ENCODE measurements at places on chromosomes 1 and 21.

GRCh38 chr1:162847839-162848453 lies 13.0 kb downstream of the CCDC190 start:
- peak; percentile 62 for DNase-seq

GRCh38 chr1:229454056-229454455 lies 20.2 kb upstream of the ACTA1 start:
- no peak for DNase-seq

DNA sequence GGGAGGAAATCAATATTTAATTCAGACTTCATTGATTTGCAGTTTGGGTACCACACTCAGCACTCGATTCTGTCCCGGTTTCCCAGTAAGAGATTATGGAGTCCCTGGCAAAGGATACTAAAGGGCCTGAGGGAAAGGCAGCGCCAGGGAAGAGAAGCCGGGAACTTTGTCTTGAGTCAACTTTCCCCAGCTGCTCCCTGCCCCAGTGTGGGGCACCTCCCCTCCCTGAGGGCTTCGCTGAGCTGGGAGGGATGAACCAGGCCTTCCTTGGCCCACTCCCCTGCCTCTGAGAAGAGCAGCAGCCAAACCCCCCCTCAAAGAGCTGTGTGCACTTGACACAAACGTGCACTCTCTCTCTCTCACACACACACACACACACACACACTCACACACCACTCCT lies 32.6 kb downstream of the OPTC start:
- no peak for DNase-seq

DNA sequence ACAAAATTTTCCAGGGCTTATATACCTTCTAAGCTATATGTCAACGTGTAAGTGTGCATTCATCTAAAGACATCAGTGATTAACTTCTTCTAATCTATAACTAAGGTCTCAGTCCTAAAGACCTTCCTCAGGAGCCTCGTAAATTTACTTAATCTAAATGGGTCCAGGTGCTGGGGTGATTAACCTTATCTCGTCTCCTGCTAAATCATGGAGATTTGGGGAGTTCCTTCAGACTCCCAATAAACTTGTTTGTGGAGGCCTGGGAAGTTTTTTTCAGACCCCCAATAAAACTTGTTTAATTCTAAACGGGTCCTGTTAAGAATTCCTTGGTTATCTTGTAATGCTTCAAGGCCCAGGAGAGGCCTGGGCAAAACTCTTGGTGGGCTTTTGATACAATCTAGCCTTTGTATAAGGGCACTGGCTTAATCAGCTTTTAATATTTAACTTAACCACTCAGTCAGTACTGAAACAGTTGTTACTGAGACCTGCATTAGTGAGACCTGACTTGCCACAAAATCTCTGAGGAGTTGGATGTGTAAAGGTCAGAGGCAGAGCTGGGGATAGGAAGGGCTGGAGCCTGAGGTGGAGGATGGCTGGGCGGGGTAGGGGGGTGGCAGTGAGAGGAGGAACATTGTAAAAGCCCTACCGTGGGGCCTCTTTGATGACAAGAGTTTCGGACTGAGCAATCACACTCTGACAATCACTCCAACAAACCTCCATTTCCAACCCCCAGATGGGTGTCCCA lies 6.2 kb upstream of the HMGCS2 start:
- no peak for DNase-seq

- no peak for DNase-seq
Measured at GRCh38 chr21:32807717-32808380, 36.3 kb upstream of the PAXBP1 start.

GRCh38 chr1:2356401-2356800 lies 35.0 kb downstream of the MORN1 start:
- DNase-seq = no peak

DNA sequence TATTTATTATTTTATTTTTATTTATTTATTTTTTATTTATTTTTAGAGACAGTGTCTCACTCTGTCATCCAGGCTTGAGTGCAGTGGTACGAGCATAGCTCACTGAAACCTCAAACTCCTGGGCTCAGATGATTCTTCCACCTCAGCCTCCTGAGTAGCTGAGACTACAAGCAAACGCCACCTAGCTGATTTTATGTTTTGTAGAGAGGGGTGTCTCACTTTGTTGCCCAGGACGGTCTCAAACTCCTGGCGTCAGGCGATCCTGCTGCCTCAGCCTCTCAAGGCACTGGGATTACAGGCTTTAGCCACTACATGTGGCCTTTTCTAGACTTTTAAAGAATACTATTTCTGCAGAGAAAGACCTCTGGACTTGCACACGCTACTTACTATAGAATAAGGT lies 61.3 kb upstream of the C1orf53 start:
- no peak for DNase-seq

DNA sequence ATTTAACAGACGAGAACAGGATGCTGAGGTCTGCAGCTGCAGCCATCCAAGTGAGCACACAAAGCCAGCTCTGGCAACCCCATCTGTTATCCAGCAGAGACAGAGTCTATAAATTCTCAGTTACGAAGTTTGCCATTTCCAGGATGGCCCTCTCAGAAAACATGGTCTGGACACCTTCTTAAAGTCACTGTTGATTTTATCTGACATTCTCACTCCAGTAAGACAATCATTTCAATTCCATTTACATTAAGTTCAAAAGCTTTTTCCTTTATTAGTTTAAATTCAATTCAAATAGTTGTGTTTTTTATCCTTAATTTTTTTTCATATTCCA lies 125.5 kb downstream of the DMRTB1 start:
- DNase-seq = no peak

DNA sequence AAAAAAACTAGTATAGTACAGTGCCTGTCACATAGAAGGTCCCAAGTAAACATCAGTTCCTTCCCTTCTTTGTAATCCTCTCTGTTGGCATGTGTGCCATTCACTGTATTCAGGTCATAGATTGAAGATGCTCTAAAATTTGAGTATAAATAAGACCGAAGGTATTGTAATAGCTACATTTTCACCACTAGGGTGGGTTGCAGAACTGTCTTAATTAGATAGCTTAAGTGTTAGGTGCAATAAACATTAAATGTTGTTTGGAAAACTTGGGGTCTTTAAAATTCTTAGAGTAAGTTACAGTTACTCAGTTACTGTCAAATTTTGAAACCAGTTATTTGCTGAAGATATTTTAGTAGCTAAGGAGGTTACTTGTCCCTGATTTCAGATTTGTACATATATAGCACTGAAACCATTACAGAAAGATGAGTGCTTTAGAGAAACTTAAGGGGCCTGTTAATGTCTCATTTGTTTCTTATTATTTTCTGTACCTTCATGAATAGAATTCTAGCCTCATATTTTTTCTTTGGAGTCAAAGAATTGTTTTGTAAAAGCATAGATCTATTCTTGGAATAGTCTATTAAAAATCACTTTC lies 24.3 kb downstream of the PER3 start:
- DNase-seq = no peak

- DNase-seq = no peak
Measured at GRCh38 chr1:206705726-206706297, 21.1 kb downstream of the MAPKAPK2 start.

DNA sequence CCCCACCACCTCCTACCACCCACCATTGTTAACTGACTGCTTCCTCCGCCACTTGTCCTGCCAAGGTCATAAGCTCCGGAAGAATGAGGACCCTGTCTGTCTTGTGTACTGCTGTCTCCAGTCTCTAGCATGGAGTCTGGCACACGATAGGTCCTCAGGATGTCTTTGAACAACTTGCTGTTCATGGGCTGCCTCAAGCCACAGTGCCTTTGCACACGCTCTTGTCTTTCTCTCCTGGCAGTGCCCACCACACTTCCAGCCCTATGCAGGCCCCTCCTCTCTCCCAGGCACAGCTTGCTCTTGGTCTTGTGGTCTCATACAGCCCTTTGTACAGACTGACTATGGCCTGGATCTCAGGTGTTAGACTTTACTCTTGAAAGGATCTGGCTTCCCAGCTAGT lies 97.6 kb downstream of the ARHGEF10L start:
- no peak for DNase-seq

GRCh38 chr21:44713846-44714245 lies 2.5 kb upstream of the TSPEAR start:
- DNase-seq = no peak

GRCh38 chr1:207803678-207804077 lies 51.8 kb downstream of the CD46 start:
- no peak for DNase-seq

GRCh38 chr1:178960482-178961240 lies 65.0 kb upstream of the FAM20B start:
- no peak for DNase-seq

DNA sequence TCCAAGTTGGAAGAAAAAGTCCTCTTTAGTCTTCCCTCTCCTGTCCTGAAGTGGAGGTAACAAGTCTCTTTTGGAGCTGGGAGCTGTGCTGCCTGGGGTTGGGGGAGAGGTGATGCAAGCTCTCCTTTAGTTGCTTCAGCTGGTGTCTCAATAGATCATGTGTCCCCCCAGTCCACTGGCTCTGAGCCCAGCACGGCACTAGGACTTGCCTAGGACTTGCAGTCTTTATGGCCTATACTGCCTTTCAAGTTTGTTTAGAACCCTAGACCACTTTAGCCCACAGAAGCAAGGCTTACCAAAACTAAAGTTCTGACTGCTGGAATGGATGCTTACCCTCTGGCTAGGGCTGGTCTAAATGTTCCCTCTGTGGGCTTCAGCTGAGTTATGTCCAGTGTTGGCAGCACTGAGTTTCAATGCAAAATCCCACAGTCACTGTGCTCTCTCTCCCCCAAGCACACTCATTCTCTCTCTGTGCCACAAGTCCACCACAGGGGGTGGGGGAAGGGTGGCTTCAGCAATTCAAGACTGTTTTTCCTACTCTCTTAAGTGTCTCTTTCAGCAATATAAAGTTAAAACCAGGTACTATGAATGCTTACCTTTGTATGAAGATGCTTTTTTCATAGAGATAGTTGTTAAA lies 185.0 kb downstream of the DNAH14 start:
- DNase-seq = no peak

- no peak for DNase-seq
Measured at GRCh38 chr1:217048104-217048707, 325.0 kb upstream of the ESRRG start.

DNA sequence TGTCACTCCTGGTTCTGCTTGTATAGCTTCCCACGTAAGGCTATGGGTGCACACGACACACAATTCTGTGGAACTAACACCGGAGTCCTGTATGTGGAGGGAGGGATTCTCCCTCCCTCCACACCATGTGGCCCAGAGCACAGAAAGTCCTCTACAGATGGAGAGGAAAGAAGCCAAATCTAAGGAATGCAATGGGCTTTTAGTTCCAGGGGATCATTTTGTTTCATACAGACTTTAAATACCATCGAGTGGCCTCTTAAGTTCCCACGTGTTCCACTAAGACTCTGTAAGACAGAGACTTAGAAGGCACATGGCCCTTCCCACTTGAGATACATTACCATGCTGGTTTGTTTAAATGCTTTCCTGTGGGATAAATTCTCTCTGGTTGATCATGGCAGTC lies 156.0 kb downstream of the TGFB2 start:
- no peak for DNase-seq

DNA sequence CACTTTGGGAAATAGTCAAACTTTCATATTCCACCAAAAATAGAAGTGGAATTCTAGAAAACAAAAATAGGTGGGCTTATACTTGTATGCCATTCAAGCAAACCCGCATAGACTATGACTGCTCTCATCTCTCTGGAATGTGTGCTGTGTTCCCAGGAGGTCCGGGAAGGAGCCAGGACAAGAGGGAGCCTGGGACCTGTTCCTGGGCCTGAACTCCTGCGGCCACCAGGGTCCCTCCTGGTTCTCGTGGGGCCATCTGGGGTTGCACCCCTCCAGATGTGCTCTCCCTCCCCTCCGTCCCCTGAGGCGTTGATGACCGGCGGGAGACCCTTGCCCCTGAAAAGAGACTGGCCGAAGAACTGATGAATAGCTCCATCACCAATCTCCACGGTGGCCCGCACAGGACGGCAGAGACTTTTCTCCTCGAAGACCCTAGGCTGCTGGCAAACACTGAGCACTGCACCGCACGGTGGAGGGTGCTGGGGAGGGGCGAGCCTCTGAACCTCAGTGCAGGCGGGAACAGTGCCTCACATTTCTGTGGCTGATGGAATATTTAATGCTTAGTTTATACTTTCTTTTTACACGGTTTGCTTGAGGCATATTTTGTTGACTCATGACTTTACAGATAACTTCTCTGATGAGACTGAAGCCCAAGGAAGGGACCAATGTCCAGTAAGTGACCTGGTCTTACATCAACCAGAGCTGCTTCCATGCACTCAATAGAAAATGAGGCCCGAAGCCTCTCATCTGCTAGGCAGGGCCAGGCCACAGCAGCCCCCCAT lies 9.6 kb upstream of the ADARB1 start:
- DNase-seq = no peak

GRCh38 chr1:226871636-226872327 lies 1.4 kb downstream of the PSEN2 start:
- DNase-seq = no peak

DNA sequence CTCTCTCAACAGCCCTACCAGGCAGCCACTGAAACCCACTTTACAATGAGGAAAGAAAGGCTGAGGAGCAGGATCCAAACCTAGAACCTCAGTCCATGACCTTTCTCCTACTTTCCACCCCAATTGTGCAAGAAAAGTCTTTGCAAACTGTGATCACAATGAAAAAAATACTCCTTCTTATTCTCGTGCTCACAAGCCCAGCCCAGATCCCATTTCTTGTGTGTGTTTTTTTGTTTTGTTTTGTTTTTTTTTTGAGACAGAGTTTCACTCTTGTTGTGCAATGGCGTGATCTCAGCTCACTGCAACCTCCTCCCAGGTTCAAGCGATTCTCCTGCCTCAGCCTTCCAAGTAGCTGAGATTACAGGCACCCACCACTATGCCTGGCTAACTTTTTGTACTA lies 97.7 kb downstream of the CRYAA start:
- no peak for DNase-seq

- no peak for DNase-seq
Measured at GRCh38 chr1:61184040-61184713, 101.8 kb downstream of the NFIA start.

DNA sequence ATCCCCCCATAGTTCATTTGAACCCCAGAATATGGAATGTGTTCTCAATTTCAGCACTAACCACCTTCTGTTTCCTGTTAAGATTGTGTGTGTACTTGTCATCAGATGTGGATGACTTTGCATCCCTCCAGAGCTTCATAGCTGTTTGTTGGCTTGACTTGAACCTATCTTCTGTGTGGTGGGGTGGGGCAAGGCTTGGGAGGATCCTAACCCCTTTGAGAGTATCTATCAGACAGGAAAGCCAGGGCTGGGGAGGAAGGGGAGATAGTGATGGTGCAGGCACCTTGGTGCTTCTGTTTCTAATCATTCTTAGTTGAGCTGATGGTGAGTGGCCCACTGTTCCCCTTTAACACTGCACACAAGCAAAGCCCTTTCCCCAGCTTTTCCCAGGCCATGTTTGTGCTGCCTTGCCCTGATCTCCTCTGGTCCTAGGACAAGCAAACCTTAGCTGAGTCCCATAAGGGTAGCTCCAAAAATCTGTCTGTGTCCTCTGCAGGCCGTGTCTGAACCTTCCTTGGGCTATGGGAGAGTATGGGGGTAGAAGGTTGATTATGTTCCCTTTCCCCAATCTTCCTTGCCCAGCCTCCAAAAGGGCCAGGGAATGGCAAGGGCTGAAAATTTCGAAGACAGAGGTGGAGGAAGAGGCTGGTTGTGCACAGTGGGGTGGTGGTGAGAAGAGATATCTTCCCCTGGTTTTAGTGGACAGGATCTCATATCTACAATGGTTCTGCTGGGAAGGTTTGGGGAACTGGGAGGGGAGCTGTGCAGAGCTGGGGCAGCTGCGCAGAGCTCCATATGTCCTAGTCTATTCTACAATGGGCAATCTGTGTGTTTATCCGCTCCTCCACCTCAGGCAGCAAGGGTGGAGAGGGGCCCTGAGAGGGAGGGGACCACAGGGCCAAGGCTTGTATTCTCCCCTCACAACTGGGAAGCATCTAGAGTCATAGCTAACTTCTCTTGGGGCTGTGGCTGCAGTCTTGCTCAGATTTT lies 1.4 kb downstream of the NHLH1 start:
- no peak for DNase-seq
